ENCODE measurements at places on chromosomes 12 and 14.

DNA sequence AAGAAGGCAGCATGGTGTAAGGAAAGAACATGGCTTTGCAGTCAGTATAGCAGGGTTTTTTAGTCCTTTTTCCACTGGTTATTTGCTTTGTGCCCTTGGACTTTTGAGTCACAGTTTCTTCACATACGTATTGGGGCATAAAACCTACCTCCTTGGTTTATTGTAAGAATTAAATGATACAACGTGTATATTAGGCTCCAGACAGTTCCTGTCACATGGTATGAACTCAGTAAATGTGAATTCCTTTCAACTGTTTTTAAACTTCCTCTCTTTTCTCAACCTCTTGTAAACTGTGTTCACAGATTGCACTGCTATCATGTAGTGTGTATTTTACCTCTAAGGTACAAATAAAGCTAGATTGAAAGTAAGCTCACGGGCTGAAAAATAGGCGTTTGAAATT is 29.5 kb downstream of the MSRB3 start:
- peak; percentile 54 for DNase-seq

- no peak for DNase-seq
Measured at GRCh38 chr14:37057776-37058175, 114.6 kb downstream of the SLC25A21 start.

DNA sequence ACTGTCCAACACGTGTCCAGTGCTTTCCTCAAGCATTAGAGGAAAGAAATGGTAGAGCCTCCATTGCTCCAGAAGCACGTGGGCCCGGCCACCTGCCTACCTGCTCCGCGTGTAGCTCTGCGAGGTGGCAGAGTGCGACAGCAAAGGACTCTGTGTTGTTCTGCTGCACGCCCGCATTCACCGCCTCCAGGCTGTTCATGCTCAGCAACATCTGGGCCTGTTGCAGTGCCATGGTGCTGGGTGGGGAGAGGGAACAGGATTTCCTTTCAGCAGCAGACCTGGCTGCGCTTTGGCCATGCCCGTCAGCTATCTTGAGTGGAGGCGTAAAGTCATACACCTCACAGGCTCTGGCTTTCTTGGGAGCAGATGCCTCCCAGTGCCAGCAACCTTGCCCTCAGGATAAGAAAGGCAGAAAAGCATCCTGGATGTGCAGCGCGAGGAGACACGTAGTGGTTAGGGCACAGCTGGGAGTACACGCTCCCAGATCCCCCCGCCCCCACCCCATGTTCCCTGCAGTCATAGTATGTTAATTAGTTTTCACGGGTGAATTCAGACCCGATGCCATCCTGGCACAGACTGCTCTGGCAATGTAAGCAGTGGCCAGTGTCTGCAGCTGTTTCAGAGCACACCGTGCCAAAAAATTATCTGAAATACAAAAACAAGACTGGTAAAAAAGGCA is 25.1 kb downstream of the ANAPC5 start:
- DNase-seq, result no peak

GRCh38 chr12:106773286-106774004 is 1.0 kb upstream of the RIC8B start:
- no peak for DNase-seq

- DNase-seq, result peak; percentile 46
Measured at GRCh38 chr12:19223018-19223417, 93.5 kb downstream of the PLEKHA5 start.

GRCh38 chr12:40794087-40794486 is 101.8 kb downstream of the CNTN1 start:
- DNase-seq, result no peak

DNA sequence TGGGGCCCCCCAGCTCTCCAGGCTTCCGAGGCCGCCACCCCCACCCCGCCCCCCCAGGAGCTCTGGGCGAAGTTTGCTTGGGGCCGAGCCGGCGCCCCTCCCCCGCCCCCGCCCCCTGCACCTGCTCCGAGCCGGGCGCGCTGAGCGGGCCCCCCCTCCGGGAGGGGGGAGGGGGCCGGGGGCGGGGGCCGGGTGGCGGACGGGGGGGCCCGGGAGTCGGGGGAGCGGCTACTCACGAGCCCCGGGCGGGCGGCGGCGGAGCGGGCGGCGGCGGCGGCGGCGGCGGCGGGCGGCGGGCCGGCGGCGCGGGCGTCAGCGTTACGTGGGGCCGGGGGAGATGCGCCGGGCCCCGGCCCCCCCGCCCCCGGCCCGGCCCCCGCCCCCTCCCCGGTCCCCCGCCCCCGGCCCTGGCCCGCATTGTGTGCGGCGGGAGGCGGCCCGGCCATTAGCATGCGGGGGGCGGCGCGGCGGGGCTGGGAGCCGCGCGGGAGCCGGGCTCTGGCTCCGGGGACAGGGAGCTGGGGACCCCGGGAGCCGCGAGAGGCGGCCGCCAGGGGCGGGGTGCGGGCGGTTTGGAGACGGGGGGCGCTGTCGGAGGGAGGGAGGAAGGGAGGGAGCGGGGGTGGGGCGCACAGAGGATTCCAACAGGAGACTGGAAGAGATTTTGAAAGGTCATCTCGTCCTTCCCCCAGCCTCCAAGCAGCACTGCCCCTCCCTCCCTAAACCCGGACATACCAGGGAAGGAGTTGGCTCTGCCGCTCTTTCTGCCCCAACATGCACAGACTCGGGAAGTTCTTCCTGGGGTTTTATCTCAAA is at the start of gene ZNF219:
Gene ZNF219 (minus strand): TSS at position 580 of the 816 bp plus-strand sequence. CDS start 5,064 bp downstream, outside the sequence.
- DNase-seq, result peak; percentile 43
